ENCODE measurements at places on chromosomes 2 and 18.

DNA sequence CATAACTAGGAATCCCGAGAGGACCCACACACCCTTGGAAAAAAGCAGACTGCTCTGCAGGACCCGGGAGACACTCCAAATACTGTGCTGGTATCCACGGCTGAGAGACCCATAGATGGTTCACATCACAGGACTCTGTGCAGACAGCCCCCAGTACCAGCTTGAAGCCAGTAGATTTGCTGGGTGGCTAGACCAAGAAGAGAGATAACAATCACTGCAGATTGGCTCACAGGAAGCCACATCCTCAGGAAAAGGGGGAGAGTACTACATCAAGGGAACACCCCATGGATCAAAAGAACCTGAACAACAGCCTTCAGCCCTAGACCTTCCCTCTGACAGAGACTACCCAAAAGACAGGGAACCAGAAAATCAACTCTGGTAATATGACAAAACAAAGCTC, 223.8 kb upstream of the LRATD1 start:
- DNase-seq: no peak

DNA sequence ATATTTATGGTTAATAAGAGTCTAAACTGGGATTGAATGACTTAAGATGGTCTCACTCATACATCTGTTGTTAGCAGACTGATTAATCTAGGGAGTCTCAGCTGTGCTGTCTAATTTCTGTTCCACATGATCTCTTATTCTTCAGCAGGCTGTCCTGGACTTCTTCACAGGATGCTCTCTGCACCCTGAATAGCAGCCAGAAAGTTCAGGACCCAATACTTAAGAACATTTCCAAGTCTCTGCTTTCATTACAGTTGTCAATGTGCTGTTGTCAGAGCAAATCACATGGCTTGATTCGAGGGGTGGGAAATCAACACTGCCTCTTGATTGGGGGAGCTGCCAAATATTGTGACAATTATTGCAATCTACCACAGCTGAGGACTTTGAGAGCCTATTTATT, 627.1 kb upstream of the SLC8A1 start:
- DNase-seq: no peak

- no peak for DNase-seq
Observed at GRCh38 chr2:238879043-238879442, 31.2 kb downstream of the TWIST2 start.

- no peak for DNase-seq
Observed at GRCh38 chr2:71897137-71897480, 250.6 kb downstream of the CYP26B1 start.

- DNase-seq: no peak
Observed at GRCh38 chr2:26916128-26916692, 54.2 kb upstream of the MAPRE3 start.

Measured in NCI-H510A (cell line).